ENCODE measurements at places on chromosomes 11 and 22.

GRCh38 chr11:64352099-64352994, 6.6 kb upstream of the RPS6KA4 start:
- no peak for DNase-seq

DNA sequence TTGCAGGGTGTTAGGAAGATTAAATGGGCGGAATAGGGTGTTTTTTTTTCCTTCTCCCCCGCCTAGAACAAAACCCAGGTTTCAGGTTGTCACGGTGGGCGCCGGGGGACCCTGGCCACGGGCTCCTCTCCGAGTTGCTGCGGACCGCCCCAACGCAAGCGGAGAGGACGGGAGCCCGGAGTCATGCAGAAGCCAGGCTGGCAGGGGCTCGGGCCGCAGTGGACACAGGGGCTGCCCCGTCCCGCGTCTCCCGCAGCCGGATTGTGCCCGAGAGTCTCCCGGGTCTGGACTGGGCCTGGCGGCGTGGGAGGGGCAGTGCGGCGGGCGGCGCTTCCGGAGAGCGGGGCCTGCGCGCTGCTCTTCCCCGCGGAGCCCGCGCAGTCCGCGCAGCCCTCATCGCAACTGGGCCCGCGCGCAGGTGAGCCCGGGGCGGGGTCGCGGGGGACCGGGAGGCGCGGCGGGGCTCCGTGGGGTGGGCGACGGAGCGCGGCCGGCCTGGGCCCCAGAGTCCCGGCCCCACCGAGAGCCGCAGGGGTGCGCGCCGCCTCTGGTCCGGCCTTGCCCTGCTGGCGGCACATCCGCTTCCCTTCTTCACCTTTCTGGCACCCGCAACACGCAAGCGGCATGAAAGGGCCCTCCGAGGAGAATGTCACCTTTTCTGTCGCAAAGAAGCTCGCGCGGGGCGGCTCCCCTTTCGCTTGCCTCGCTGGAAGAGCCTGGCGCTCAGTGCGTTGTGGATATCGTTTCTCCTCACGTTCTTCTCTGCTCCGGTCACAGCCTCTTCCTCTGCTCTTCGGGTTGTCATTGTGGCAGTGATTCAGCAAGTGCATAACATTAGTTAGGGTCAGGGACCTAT, at the start of gene TIRAP:
TSS of gene TIRAP (plus strand) at position 358 of the 856 bp plus-strand sequence. CDS start 7,802 bp downstream, outside the sequence.
- peak; percentile 40 for DNase-seq

DNA sequence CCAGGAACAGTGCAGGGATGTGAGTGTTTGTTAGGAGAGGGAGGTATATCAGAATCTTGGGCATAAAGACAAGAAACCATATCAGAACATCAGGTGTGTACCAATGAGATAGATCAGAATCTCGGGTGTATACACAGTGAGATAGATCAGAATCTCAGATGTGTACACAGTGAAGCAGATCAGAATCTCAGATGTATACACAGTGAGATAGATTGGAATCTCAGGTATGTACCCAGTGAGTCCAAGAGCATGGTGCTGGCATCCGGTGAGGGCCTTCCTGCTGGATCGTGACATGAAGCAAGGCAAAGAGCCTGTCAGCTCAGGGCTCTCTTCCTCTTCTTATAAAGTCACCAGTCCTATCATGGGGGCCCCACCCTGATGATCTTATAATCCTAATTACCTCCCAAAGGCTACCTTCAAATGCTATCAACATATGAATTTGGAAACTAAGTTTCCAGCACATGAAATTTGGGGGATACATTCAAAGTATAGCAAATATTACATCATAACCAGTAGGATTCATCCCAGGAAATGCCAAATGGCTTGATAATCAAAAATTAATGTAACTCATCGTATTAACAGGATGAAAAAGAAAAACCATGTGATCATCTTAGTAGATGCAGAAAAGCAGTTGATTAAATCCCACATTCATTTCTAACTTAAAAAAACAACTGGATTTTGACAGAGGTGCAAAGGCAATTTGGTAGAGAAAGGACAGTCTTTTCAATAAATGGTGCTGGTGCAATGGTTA, 28.6 kb downstream of the PPARA start:
- DNase-seq = no peak

- no peak for DNase-seq
Observed at GRCh38 chr11:46835897-46836296, 10.2 kb downstream of the CKAP5 start.

- DNase-seq = no peak
Observed at GRCh38 chr11:123537726-123538125, 107.7 kb downstream of the GRAMD1B start.

Measured in T-helper 2 cell (primary cell).